Stimulated activated CD8-positive, alpha-beta memory T cell treated with anti-CD3 and anti-CD28 coated beads, Interleukin-7, amount 100 ng/mL, for 24 hours (primary cell): ENCODE measurements at places on chromosomes 11 and 22.

DNA sequence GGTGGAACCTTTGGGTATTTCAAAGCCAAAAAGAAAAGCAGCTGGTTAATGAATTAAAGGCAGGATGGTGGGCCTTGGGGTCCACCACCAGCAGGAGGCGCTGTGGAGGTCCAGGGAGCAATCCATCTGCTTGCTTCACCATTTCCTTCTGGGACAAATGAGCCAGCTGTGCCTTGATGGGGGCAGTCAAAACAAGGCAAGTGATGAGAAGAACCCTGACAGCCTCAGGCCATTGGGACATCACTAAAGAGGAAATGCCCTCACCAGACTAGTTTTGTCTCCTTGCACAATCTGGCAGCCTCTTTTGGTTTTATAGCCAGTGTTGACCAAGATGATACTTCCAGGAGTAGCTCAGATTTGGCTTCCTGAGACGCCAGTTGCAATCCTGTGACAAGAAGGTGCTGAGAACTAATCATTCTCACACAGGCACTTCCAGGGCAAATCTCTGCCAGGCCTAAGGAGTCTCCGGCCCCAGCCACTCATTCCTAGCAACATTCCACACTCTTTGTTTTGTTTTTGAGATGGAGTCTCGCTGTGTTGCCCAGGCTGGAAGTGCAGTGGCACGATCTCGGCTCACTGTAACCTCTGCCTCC lies 38.2 kb upstream of the WEE1 start:
- DNase-seq, result peak; percentile 73

GRCh38 chr11:118120793-118121192 lies 31.8 kb downstream of the SCN4B start:
- DNase-seq, result no peak

GRCh38 chr11:85914425-85914824 lies 59.2 kb downstream of the CCDC83 start:
- DNase-seq, result no peak

DNA sequence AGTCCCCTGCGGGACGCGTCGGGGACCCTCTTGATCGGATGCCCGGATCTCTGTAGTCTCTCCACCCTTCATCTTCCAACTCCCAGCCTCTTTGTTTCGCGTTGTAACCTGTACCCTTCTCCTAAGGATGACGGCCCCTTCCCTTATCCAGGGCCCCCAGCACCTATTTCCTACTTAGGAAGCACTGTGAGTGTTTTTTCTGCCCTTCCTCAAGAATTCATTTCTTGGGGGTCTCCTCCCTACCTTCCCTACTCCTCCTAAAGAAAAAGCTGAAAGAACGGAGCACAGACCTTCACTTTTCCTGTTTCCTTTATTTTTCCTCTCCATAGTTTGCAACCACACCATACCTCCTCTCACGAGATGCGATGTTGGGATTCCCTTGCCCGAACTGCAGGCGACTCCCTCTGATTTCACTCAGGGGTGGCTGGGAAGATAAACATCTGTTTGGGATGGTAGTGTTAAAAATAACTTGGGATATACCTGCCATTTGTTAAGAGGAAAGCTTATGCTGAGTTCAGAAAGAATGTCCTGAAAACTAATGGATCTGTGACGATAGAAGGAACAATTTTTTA lies 593 bp downstream of the FAM118B start:
- no peak for DNase-seq

- no peak for DNase-seq
Observed at GRCh38 chr22:47781427-47782111, 1019.1 kb downstream of the TBC1D22A start.

GRCh38 chr11:119290894-119291497 lies 25.9 kb downstream of the MCAM start:
- DNase-seq, result no peak

- no peak for DNase-seq
Observed at GRCh38 chr22:49996119-49996517, 16.4 kb downstream of the IL17REL start.

- no peak for DNase-seq
Observed at GRCh38 chr11:134139873-134140331, 71.0 kb downstream of the JAM3 start.

- DNase-seq, result no peak
Observed at GRCh38 chr11:18608376-18608775, 8.8 kb downstream of the MISFA start.

DNA sequence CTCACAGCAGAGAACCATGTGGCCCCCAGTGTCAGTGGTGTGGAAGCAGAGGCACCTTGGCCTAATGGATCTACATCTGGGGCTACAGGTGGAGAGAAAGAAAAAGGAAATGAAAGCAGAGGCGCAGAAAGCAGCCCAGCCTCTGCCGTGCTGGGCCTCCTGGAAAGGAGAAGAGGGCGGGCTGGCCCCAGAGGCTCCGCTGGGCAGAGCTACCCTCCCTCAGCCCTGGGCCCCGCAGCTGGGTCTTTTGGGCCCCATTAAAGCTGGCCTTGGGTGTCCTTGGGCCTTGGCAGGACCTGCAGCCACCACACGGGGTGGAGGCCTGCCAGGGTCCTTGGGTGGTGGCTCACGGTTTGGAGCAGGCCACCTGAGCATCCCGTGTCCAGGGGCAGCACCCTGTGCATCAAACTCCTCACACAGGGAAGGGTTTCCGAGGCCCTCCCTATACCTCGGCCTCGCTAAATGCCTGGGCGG lies 31.6 kb upstream of the GAL start:
- DNase-seq, result no peak

GRCh38 chr11:62054484-62055121 lies 69.2 kb upstream of the INCENP start:
- DNase-seq, result no peak

DNA sequence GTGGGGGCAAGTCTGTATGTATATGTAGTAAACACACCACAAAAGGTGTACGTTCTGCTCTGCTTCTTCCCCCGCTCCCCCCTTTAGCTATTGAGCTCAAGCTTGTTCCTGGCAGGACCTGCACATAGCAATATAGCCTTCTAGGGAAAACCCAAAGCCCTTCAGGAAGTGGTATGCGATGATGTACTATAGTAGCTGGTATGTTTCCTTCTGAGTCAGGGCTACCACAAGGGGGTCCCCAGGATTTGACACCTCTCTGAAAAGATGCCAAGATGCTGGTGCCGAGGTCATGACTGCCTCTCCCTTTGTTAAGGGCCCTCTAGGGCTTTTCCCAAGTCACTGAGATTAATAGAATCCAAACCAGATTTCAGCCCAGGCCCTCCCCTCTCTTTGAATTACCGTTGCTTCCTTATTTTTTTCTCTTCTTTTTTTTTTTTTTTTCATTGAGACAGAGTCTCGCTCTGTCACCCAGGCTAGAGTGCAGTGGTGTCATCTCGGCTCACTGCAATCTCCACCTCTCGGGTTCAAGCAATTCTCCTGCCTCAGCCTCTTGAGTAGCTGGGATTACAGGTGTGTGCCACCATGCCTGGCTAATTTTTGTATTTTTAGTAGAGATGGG lies 268.4 kb downstream of the ETS1 start:
- no peak for DNase-seq

DNA sequence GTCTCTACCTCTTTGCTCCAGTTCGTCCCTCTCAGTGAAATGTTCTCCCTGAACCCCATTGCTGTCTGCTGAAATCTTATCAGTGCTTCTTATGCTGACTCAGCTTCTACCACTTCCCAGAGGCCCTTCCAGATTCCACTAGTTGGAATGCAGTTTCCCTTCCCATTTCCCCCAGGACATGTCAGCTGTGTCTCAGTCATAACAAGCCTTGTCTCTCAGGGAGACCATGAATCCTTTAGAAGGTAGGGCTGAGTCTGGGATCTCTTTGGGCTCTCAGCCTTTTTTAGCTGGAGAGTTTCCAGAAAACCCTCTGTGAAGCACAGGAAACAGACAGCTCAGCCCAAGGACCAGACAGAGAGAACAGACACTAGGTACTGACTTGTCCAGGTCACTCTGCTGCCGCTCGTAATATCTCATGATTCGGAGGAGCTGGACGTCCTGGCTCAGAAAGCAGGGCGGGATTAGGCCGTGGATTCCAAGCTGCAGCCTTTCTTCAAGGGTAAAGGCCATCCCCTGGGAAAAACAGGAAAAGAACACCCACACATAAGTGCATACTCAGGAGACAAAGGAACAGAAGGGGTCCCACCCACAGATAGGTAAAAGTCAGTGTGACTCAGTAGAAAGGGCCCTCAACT lies 113.0 kb downstream of the ME3 start:
- DNase-seq, result no peak

DNA sequence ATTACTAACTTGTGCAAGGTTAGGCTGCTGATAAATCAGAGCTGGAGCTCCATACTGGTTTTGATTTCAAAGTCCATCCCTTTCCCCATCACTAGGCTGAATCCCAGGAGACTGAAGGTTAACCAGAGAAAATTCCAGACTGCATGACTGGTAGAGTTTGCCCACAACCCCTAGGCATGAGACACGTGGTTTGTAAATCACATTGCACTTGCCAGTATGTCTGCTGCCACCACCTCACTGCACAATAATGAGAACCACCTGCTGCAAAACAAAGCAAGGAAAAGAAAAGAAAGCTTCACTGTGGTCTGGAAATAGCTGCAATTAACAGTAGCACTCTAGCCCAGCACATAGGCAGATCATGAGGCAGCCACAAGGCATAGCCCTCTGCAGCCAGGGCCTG lies 67.6 kb upstream of the NTM start:
- no peak for DNase-seq

DNA sequence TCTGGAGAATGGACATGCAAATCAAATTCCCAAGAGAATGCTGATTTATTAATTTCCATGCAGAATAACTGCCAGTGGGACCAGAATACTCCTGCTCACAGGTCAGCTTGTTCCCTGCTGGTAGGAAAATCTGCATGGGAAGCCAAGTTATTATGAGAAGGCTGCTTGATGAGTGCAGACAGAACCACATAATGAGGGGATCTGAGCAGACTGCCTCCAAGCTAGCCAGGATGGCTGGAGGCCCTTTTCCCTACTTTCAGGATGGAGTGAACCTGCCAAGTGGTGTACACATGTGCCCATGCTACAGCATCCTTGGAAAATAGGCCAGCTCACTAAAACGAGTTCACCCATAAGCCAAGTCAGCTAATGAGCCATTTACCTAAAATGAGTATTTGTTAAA lies 55.2 kb upstream of the ZBED5 start:
- no peak for DNase-seq

DNA sequence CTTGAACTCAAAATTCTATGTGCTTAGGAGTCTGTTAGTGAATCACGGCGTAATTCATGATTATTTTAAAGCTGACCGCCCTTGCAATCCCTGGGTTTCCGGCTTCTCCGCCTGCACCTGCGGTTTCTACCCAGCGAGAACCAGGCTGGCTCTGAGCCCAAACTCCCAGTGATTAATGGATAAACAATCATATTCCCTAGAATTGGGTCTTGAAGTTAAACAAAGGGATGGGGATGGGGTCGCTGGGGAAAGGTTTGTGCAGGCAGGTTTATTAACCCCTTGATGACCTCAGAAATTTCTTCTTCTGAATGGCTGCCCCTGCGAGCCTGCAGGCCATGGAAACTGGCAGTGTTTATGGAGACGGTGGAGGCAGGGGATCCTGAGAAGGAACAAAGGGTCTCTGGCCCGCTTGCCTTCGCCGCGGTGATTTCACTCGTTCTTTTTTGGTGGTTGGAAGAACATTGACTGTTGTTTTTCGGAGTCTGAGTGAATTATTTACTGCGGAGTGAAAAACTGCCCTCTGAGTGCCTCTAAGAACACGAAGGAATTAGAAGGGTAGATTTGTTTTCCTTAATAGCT lies 1000.3 kb downstream of the BRD1 start:
- no peak for DNase-seq

DNA sequence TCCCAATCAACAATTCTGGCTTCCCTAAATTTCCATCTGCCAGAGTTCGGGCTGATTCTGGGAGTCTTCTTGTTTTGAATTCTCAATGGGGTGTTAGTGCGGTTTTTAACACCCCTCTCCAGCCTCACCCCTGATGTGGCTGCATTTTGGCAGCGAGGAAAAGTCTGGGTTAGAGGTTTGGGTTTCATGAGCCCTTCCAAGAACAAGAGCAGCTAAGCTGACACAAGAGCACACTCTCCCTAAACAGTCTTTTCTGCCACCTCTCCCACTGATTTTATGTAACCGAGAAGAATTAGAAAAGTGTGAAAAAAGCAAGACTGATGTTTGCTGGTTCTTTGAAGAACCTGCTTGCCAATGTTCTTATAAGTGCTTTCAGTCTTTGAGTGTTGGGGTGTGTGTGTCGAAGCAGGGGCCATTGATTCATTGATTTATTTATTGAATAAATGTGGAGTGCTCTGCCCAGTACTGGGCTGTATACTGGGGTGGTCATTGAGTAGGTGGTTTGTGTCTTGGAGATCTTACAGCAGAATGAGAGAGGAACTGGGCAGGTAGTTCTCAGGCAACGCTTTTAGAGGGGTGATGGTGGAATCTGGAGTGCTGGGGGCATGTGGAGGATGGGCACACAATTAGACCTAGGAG lies 101.5 kb downstream of the TRAF6 start:
- DNase-seq, result no peak

DNA sequence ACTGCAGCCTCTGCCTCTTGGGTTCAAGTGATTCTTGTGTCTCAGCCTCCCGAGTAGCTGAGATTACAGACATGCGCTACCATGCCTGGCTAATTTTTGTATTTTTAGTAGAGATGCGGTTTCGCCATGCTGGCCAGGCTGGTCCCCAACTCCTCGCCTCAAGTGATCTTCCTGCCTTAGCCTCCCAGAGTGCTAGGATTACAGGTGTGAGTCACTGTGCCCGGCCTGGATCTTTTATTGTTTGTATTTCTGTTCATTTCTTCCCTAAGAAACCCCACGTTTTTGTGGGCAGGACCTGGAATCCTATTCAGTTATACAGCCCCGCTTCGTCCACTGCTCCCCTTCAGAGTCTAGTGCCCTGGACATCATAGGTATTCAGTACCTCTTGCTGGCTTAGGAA lies 28.7 kb downstream of the ZBTB16 start:
- DNase-seq, result no peak

DNA sequence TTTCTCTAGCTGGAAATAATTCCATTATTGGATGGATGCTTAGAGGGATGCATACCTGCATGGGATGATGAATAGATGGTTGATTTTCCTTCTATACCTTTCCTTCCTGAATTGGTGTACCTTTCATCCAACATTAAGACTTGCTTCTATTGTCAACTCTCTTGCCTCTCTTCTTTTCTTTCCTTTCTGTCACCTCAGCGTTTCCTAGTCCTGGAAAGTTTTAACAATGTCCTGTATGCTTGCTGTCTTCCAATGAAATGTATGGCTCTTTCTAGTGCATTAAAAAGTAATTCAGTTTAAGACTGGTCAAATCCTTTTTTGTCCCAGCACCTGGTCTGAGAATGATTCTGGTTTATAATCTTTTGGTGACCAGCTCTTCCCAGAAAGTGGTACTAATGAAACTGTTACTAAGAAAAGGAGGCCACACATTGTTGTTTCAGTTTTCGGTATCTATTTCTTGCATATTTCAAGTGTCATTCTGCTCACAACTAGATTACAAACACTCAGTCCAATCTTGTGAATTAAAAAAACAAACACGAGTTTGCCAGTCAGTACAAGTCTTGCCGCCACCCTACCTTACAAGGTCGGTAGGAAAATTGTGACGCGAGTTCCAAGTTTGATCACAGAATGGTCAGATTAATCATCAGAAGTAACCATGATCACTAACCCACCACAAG lies 8.0 kb downstream of the POU2AF1 start:
- DNase-seq, result no peak

DNA sequence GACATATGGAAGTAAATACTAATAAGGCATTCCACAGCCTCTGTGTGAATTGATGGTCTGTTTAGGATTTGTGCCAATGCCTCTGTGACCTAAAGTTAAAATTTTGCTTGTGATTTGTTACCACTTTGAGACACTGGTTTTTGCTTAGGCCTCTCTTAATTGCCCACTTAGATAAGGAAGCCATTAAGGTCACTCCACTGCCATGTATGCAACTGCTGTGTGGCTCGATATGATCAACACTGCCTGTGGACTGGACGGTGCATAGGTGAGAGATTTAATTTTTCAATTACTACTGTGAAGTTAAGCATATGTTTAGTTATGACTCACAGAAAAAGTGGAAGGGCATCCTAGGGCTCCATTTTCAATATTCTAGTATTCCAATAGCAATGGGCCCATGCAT lies 36.9 kb downstream of the CSRP3 start:
- DNase-seq, result no peak
